ENCODE measurements at places on chromosomes 13 and 19.

GRCh38 chr13:35769812-35770211, 293.3 kb upstream of the MAB21L1 start:
- DNase-seq: no peak

- no peak for DNase-seq
Observed at GRCh38 chr13:74110053-74110452, 24.2 kb downstream of the KLF12 start.

GRCh38 chr19:58519087-58519354, 589 bp downstream of the ZBTB45 start:
- DNase-seq: peak; percentile 58

- DNase-seq: no peak
Observed at GRCh38 chr19:42441049-42441445, 1.7 kb downstream of the CXCL17 start.

- DNase-seq: no peak
Observed at GRCh38 chr13:35736876-35737275, 260.4 kb upstream of the MAB21L1 start.

GRCh38 chr19:5268801-5269200, 71.8 kb downstream of the PTPRS start:
- DNase-seq: no peak

GRCh38 chr19:48539503-48540096, 12.4 kb upstream of the SULT2B1 start:
- no peak for DNase-seq

DNA sequence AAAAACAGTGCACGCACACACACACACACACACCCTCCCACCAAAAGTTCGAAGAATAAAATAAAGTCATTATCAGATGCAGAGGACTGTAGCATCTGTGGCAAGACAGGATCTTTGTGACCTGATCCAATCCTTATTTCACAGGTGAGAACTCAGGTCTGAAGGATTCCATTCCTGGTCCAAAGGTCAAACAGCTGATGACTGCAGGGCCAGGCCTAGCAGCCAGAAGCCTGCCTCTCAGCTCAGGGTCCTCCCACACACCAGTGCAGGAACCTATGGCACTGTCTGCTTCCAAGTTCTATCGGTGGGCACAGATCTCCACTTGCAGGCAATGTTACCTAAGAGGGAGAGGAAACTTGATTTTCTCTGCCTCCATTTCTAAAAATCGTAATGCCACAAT, 57.5 kb downstream of the SERP2 start:
- DNase-seq: no peak

DNA sequence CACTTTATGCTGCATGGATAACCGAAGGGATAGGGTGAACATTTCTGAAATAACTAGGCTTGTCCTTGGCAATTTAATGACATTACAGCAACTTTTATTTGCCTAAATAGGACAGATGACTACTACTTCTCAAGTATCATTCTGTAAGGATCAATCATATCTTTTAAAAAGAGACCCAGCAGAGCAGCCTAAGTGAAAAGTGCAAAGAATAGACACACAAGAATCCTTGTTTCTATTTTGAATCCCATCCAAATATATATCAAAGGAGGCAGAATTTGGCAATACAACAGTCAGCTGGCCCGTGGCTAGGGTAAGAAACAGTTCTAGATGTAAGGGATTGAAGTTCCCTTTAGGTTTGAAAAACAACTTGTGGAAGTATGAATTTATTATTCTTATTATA, 6.9 kb downstream of the THSD1 start:
- DNase-seq: no peak

GRCh38 chr13:81540777-81541176, 1199.9 kb upstream of the SPRY2 start:
- peak; percentile 8 for DNase-seq

GRCh38 chr13:113553511-113554332, 30.8 kb upstream of the TFDP1 start:
- DNase-seq: no peak

GRCh38 chr13:50990818-50991506, 81.4 kb downstream of the RNASEH2B start:
- DNase-seq: no peak

GRCh38 chr13:99958406-99959126, 13.0 kb downstream of the ZIC5 start:
- no peak for DNase-seq

DNA sequence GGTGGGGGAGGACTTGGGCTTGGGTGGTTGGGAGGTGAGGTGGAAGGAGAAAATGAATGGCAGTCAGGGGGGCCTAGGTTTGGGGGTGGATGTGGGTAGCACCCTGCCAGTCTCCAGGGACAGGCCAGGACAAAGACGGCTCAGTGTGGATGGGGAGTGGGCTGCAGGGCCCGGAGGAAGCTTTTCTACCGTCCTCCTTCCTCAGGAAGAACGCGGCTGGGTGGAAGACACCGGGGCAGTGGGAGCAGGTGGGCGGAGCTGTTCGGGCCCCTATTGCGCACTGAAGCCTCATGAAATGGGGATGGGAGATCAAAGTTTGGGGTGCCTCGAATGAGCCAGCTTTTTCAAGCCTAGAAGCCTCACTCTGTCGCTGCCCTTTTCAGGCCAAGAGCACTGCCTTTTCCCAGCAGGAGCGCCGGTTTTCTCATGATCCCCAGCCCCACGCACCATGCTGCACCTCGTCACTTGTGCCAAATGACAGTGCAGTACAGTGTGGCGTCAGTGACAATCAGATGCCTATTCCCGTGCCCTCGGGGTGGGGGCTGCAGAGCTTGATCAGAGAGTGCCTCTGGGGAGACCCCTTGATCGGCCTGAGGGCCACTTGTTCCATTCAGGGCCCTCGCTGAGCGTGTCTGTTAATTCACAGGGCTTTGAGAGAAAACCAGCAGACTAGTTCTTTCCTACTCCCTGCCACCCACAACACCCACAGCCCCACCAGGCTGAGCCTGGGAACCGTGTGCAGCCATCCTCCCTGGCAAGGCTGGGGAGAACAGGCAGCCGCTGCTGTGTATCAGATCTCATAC, 1.5 kb downstream of the CALM3 start:
- no peak for DNase-seq

GRCh38 chr13:62510906-62511655, 1095.4 kb upstream of the PCDH20 start:
- no peak for DNase-seq

DNA sequence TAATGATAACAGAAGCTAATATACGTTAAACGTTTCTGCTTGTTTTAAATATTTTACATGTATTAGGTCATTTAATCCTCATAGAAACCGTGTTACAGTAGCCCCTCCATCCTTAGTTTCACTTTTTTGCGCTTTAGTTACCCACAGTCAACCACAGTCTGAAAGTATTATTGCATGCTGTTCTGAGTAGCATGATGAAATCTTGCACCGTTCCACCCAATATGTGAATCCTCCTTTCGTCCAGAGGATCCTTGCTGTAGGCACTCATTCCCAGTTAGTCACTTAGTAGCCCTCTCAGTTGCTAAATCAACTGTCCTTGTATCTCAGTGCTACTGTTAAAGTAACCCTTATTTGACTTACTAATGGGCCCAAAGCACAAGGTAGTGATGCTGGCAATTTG, 257.8 kb downstream of the ENOX1 start:
- no peak for DNase-seq

DNA sequence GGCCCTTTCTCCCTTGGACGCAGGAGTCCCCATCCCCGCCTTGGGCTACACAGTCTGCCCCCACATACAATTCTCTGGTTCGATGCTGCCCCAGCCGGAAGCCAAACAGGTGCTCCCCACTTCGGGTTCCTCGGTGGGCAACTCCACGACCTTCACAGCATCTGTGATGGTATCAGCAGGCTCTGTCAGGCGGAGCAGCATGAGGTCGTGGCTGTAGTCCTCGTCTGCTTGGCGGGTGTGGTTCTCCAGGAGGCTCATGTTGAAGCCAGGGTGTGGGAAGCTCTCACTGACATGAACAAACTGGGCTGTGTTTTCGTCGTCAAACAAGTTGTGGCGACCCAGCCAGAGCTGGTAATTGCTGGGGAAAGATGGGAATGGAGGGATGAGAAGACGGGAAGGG, 3.5 kb downstream of the KLK1 start:
- DNase-seq: no peak

DNA sequence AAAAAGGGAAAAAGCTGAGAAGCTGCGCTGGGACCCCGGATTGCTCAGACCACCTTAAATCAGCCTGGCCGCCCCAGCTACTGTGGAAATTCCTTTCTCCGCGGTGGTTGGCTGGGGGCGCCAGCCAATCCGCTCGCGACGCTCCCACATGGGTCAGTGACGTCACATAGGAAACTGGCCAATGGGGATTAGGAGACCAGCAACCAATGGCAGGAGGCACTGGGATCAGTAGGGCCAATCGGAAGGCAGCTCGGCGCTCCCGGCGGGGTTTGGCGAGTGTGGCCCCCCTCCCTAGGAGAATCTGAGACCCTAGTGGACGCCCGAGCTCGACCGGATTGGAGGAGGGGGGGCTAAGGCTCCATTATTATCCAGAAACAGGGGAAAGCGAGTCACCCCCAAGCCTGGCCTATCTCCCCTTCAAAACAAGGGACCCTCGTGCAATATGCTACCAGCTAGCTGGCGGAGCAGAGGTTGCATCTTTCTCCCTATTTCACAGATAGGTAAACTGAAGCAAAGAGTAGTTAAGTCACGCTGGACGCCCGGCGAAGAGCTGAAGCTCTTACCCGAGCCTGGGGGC, 6.5 kb upstream of the TLE2 start:
- DNase-seq: peak; percentile 93

DNA sequence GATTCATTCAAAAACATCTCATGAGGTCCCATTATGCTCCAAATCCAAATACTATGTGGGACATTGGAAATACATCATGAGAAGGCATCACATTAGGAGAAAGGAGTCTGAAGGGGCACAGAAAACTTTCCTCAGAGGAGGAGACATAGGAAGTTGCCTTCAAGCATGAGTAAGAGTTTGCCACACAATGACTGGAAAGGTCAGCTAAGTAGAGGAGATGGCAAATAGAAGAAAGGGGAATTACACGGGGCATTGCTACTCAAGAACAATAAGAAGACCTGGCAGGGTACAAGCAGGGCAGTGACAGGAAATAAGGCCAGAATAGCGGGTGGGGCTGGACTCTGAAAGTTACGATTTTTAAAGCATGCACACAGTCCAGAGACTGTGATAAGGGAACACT, 231.6 kb downstream of the SPRY2 start:
- DNase-seq: no peak

DNA sequence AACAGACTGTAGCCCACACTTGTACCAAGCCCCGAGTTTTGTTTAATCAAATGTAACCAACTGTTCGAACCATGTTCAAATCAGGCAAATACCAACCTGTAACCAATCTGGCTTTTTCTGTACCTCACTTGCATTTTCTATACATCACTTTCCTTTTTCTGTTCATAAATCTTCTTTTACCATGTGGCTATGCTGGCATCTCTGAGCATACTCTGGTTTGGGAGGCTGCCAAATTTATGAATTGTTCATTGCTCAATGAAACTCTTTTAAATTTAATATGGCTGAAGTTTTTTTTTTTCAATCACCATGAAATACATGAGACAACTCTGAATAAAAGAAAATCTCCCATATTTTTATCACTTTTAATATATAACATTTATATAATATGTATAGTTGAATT, 256.1 kb downstream of the SLITRK6 start:
- DNase-seq: no peak

DNA sequence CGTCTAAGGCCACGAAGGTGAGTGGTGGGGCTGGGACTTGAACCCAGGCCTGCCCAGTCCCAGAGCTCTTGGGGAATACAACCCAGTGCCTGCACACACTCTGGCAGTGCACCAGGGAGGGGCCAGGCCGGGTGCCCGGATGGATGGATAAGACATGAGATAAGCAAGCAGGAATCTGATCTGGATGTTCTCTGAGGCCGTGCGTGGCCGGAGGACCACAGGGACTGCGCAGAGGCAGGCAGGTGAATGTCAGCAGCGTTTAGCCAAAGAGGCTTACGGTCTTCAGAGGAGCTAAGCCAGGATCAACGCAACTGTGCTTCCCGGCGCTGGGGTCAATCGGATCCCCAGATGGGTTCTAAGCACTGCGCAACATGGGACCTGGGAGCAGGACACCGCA, 1.5 kb downstream of the ZNF787 start:
- DNase-seq: no peak

- DNase-seq: no peak
Observed at GRCh38 chr19:18620902-18621301, 8.2 kb downstream of the TMEM59L start.

DNA sequence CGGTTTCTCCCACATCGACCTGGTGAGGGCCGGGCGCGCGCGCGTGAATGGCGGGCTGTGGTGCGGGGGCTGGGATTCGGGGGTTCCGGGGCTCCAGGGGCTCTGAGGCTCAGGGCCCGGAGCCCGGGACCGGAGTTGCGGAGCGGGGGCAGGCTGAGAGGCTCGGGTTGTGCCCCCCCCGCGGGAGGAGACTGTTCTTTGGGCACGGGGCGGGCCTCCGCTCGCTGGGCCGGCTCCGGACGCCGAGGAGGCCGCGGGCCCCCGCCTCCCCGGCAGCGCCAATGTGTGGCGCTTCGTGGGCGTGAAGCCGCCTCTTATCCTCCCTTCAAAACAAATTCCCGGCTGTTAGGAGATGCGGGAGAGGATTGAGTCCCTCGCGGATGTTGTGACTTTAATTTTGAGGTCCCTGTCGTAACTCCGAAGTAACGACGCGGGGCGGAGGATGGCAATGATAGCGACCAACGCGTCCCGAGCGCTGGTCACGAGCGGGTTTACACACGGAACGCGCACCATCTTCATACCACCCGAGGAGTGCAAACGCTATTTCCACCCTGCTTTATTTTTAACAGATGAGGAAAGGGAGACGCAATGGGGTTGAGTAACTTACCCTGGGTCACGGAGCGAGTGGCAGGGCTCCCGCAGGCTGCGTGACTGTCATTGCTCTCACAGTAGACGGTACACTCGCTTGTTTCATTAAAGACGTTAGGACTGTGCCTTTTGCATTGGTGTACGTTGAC, 536 bp downstream of the UBA2 start:
- DNase-seq: no peak

- DNase-seq: peak; percentile 10
Observed at GRCh38 chr13:65292488-65292901, 1937.6 kb downstream of the PCDH9 start.

- DNase-seq: no peak
Observed at GRCh38 chr19:3478409-3479176, 1.7 kb downstream of the SMIM24 start.

Data from SW 1271 (cell line).